ENCODE measurements at places on chromosomes 3 and 15.

DNA sequence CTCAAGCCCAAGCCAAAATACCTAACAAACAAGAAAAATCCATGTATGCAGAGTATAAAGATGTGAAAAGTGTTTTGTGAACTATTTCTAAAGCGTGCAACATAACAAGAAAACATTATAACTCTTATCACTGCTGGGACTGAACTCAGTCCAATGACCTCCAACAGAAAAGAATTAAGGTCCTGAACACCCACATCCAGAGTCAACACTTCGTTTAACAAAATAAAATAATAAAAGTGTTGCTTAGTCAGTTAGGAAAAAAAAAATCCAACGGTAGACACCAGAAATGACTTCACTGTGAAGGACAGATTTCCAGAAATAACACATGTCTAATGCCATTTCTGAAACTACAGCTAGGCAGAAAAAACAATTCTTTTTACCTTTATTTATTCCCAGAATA lies 28.0 kb downstream of the MB21D2 start:
- no peak overlapping the region for H3K4me3 ChIP-seq
- peak overlapping the region; percentile 65 for H3K27ac ChIP-seq
- H3K36me3 ChIP-seq, result no peaks in the 10 kb centered on the region
- H3K27me3 ChIP-seq, result no peaks in the 10 kb centered on the region
- no peak for DNase-seq
- H3K4me1 ChIP-seq, result peaks cover 52% of the 10 kb centered on the region

DNA sequence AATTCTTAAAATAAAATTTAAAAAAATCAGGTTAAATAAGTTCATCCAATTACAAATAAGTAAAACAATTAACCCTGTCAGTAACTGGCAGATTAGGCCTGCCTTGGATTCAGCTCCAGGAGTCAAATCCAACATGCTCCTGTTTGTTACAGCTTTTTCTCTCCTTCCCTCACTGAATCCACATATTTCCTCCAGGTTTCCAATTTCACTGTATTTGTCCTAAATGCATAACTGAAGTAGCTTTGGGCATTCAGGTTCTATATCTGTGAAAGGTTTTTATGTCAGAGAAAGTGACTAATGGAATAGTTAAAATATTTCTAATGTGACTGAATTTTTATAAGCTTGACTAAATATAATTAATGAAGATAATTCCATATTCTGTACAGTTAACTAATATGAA lies 79.7 kb downstream of the IFT80 start:
- no peak for DNase-seq
- H3K36me3 ChIP-seq, result no peaks in the 10 kb centered on the region
- no peaks in the 10 kb centered on the region for H3K4me1 ChIP-seq
- no peak overlapping the region for H3K27ac ChIP-seq
- H3K27me3 ChIP-seq, result no peaks in the 10 kb centered on the region
- no peak overlapping the region for H3K4me3 ChIP-seq

DNA sequence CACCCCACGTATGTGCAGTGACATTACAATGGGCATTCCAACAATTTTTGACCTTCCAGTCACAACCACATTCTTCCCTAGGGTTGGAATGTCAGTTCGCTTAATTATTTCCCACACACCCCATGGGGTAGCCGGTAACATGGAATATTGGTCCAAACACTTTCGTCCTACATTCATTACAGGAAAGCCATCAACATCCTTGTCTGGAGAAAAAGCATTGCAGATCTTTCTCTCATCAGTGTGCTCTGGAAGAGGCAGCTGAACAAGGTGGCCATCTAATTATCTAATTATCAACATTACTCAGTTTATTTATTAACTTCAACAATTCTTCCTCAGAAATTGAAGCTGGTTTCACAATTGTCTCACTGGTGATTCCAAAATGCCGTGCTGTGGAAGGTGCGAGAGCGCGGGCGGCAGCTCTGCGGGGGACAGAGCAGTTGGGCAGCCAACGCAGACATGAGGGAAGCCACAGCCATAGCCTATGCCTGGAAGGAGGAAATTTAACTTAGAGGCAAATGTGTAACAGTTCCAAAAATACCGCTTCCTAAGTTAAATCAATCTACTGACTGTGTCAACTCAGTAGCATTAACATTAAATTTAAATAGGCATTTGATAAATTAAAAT lies 1158.9 kb upstream of the EPHA6 start:
- H3K27me3 ChIP-seq, result no peaks in the 10 kb centered on the region
- H3K4me1 ChIP-seq, result no peaks in the 10 kb centered on the region
- no peak for DNase-seq
- no peak overlapping the region for H3K4me3 ChIP-seq

DNA sequence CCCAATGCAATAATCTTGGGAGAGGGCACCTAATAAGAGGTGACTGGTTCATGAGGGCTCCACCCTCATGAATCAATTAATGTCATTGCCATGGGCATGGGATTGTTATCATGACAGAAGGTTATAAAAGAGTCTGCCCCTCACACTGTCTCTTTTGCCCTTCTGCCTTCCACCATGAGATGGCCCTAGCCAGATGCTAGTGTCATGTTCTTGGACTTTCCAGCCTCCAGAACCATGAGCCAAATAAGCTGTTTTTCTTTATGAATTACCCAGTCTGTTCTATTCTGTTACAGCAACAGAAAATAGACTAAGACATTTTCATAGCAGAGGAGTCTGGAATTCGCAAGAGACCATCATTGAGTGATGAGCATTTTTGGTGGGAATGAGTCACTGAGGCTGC lies 16.0 kb upstream of the RAD18 start:
- H3K36me3 ChIP-seq, result no peaks in the 10 kb centered on the region
- peaks cover 6% of the 10 kb centered on the region for H3K4me1 ChIP-seq
- H3K27ac ChIP-seq, result no peak overlapping the region
- H3K4me3 ChIP-seq, result no peak overlapping the region

DNA sequence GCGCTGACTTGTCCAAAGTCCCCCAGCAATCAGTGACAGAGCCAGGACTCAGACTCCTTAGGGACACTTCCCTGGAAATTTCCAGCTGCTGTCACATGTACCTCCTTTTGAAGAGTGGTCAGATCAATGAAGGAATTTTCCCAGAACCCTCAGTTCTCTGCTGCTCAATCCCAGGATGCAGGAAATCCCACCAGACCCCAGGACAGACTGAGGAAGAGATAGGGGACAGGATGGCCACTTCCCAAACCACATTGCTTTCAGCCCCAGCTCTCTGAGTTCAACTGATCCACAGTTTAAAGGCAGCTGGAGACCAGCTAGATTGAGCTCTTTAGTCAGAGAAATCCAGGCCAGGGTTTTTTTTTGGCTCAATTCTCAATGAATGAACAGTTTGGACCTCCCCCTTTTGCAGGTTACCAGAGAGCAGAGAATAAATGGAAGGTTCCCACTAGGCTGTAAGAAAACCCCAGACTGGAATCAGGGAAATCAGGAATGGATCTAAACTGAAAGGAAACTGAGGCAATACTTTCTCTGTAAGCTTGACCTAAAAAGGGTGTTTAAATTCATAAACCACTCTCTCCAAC lies 1.5 kb downstream of the CYP1A1 start:
- no peak overlapping the region for H3K27ac ChIP-seq
- H3K4me3 ChIP-seq, result no peak overlapping the region
- peaks cover 37% of the 10 kb centered on the region for H3K27me3 ChIP-seq
- H3K36me3 ChIP-seq, result no peaks in the 10 kb centered on the region
- no peak for DNase-seq
- peaks cover 16% of the 10 kb centered on the region for H3K4me1 ChIP-seq

DNA sequence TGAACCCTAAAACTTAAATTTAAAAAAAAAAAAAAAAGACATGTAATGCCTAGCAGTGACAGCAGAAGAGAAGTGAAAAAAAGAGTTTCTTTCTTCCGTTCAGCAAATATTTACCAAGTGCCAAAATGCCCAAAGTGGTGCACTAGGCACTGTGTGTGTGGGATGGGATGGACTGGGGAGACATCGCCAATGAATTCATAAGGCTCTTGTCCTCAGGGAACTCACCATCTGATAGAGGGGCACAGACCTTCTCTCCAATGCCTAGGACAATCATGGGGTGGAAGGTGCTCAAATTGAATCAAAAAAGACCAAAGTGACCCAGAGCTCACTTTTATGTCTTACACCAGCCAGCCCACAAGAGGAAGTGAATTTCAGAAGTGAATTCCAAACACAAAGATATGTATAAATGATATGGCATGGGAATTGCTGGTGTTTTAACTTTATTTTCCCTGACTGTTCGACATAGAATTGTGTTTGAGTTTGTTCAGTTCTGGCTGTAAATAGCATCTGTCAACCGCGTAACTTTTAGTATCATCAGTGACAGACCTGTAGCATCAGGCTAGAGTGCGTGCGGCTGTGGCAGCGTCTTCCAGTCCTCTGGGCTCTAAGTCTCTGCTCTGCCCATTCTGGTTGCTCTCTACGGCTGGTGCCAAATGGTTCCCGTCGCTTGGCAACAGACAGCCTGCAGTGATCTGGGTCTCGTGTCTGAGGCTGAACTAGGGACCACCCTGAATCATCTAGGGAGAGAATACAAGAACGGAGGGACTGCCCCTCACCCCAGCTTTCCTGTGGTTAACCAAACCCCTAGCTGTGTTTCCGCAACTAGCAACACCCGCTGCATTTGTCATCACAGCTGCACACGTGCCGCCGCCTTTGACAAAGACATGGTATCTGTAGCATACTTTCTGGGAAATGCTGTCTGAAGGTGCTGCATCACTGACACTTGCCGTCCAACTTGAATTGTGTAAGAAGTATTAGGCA lies 154.0 kb upstream of the THBS1 start:
- H3K4me1 ChIP-seq, result no peaks in the 10 kb centered on the region
- no peaks in the 10 kb centered on the region for H3K27me3 ChIP-seq
- no peaks in the 10 kb centered on the region for H3K36me3 ChIP-seq
- no peak overlapping the region for H3K27ac ChIP-seq

DNA sequence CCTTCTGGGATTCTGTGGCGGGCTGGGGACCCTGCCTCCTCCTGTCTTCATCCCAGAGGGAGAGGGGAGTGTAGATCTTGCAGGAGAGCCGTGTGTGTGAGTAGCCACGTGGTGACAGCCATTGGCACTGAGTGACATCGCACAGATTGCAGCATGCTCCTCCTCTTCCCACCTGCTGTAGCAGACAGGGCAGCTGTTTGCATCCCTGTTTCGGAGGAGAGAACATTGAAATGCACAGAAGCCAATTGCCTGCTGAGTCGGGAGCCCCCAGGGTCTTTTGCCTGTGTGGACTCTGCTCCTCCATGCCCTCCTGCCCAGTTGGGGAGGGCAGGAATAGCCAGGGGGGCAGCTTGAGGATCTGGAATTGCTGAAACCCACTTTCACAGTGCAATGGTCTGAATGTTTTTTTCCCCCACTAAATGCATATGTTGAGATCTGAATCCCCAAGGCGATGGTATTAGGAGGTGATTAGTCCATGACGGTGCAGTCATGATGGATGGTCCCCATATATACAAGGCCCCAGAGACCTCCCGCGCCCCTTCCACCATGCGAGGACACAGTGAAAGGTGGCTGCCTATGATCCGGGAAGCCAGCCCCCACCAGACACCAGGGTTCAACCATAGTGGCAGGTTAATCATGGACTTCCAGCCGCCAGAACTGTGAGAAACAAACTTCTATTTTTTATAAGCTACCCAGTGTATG lies 66.8 kb downstream of the CHRNA7 start:
- H3K4me1 ChIP-seq, result no peaks in the 10 kb centered on the region
- no peaks in the 10 kb centered on the region for H3K36me3 ChIP-seq
- H3K4me3 ChIP-seq, result no peak overlapping the region
- DNase-seq, result no peak

DNA sequence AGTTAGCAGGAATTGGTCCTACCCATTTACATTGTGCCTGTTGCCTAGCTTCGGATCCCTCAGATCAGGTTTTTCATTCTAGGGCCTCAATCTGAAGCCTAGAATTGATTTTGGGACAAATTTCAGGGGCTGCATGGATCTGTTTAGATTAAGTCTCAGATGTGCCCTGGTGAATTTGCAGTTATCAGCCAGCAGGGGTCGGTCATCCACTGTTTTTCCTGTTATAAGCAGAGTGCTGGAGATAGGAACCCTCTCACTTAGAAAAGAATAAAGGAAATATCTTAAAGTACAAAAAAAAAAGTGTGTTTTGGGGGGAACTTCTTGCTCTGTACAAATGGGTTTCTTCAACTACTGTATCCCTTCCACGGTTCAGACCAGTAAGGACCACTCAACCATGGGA lies 212.5 kb downstream of the BCHE start:
- no peak overlapping the region for H3K4me3 ChIP-seq
- H3K27me3 ChIP-seq, result no peaks in the 10 kb centered on the region
- H3K36me3 ChIP-seq, result no peaks in the 10 kb centered on the region
- H3K4me1 ChIP-seq, result no peaks in the 10 kb centered on the region
- no peak for DNase-seq

GRCh38 chr3:162368417-162368816 lies 871.8 kb downstream of the OTOL1 start:
- H3K4me3 ChIP-seq, result no peak overlapping the region
- no peak for DNase-seq
- H3K27me3 ChIP-seq, result no peaks in the 10 kb centered on the region
- no peaks in the 10 kb centered on the region for H3K4me1 ChIP-seq
- H3K36me3 ChIP-seq, result no peaks in the 10 kb centered on the region
- no peak overlapping the region for H3K27ac ChIP-seq

DNA sequence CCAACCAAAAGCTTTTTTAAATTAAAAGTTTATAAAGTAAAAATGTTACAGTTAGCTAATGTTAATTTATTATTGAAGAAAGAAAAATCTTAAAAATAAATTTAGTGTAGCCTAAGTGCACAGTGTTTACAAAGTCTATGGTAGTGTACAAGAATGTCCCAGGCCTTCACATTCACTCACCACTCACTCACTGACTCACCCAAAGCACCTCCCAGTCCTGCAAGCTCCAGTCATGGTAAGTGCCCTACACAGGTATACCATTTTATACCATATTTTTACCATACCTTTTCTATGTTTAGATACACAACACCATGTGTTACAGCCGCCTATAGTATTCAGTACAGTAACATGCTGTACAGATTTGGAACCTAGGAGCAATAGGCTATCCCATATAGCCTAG lies 29.1 kb downstream of the SSR3 start:
- H3K36me3 ChIP-seq, result peaks cover 20% of the 10 kb centered on the region
- no peak overlapping the region for H3K27ac ChIP-seq
- DNase-seq, result no peak
- H3K4me3 ChIP-seq, result no peak overlapping the region
- H3K27me3 ChIP-seq, result no peaks in the 10 kb centered on the region

GRCh38 chr15:51313074-51313393 lies 25.4 kb downstream of the CYP19A1 start:
- no peak overlapping the region for H3K4me3 ChIP-seq
- peak overlapping the region; percentile 41 for H3K27ac ChIP-seq
- no peaks in the 10 kb centered on the region for H3K36me3 ChIP-seq
- H3K4me1 ChIP-seq, result peaks cover 6% of the 10 kb centered on the region
- DNase-seq, result no peak
- no peaks in the 10 kb centered on the region for H3K27me3 ChIP-seq

- H3K27me3 ChIP-seq, result no peaks in the 10 kb centered on the region
- no peaks in the 10 kb centered on the region for H3K36me3 ChIP-seq
- no peaks in the 10 kb centered on the region for H3K4me1 ChIP-seq
- H3K4me3 ChIP-seq, result no peak overlapping the region
These were observed 127.6 kb upstream of the AZI2 start for GRCh38 chr3:28476194-28476593.

GRCh38 chr3:189288348-189289235 lies 116.8 kb downstream of the TPRG1 start:
- no peak overlapping the region for H3K27ac ChIP-seq
- no peaks in the 10 kb centered on the region for H3K36me3 ChIP-seq
- DNase-seq, result no peak
- no peak overlapping the region for H3K4me3 ChIP-seq
- no peaks in the 10 kb centered on the region for H3K4me1 ChIP-seq
- H3K27me3 ChIP-seq, result no peaks in the 10 kb centered on the region
